DMS79 (cell line): ENCODE measurements at places on chromosomes 7 and 10.

DNA sequence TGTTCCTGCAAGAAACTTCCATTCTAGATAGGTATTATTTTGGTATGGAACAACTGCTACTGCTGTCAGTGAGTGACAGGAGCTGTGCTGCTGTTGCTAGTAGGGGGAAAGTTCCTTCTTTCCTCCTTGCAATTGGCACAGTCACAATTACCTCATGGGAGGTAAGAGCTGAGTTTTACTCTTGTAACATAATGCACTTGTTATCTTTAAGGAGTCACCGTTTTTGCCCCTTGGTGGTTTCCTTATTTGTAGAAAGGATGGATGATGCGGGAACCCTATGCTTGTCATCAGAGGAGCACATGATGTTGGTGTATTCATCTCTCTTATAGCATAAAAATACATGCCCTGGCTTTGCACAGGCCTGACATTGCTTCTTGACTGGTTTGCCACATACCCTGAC, 234.7 kb upstream of the NPY start:
- DNase-seq: no peak

DNA sequence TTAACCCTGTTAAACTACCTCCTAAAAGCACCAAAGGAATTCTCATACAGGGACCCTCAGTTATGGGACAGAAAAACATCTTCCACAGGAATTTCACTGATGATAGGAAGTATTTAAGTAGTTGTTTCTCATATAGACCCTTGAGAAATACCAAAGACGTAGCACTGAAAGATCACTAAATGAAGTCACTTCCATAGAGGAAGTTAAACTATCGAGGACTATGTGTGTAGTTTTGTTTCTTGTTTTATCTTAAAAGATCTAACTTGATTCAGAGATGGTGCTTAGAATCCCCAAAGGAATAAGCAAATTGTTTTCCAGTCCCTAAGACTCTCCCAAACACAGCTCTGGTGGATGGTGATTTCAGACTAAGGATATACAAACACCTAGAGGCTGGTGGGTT, 94.8 kb upstream of the AFAP1L2 start:
- no peak for DNase-seq

GRCh38 chr10:119663866-119664698, 12.9 kb downstream of the BAG3 start:
- no peak for DNase-seq

- DNase-seq: no peak
Measured at GRCh38 chr7:107816011-107816566, 13.1 kb upstream of the SLC26A3 start.

DNA sequence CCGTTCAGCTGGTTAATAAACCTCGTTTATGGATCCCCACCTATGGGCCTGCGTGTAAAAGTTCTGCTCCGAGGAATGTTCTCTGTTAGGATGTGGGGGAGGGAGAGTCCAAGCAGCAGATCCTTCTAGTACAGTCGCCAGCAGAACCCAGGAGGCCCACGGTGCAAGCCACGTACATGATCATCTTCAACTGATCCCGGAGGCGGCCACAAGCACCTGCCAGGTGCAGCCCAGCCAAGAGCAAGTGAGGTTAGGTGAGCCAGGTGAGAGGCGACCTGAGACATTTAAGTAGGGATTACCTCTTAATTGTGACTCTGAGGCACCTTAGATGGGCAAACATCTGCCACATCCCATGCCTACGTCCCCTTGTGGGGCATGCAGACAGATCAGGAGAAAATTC, 18.0 kb upstream of the FGFR2 start:
- no peak for DNase-seq

DNA sequence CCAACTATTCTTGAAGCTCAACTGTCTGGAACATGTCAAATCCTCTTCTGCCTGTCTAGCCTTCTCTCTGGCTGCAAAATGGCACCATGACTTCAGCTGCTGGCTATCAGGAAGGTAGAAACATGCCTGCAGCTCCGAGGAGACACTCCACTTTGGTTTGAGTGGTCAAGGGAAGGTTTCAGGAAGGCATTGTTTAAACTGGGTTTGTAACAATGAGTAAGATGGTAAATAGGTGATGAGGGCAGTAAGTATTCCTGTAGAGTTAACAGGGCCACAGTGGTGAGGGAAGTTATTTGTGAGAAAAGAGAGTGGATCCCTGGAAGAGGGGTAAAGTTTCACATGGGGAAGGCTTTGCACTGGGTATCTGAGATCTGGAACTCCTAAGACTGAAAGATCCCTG, 231.5 kb downstream of the ABCA13 start:
- DNase-seq: no peak

- no peak for DNase-seq
Measured at GRCh38 chr7:99146979-99147378, 3.1 kb upstream of the SMURF1 start.
